ENCODE measurements at places on chromosomes 4 and X. TPM values are rescaled to one million over a fixed set of nuclear protein-coding genes. Genes with fewer than 3 reads are reported as not detected.
A peak's percentile ranks its signal among the peaks of the same experiment; 100 is the strongest.

- DNase-seq = no peak
Observed at GRCh38 chr4:157514711-157515110, 294.2 kb downstream of the GRIA2 start.

GRCh38 chr4:36386691-36387090, 105.3 kb downstream of the DTHD1 start:
- DNase-seq = no peak

GRCh38 chr4:145042601-145043285, 55.3 kb downstream of the ANAPC10 start:
- DNase-seq = no peak

DNA sequence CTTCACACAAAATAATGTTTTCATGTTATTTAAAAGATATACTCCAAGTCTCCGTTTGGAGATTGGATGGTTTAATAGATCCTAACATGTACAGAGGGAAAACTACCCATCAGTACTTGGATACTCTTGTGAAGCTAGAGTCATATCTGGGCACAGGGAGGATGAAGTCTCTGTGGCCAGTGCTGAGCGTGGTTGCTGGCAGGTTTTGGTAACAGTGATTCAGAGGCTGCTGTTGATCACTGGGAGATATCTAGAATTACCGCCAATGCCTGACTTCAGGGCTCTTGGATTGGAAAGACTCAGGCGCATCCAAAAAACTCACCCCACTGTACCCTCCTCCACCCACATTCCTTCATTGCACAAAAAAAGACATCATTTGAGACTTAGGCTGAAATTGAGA, 107.2 kb upstream of the PGRMC2 start:
- DNase-seq = no peak

- DNase-seq = peak; percentile 33
Observed at GRCh38 chrX:134173541-134174272, 63.3 kb upstream of the CCDC160 start.

DNA sequence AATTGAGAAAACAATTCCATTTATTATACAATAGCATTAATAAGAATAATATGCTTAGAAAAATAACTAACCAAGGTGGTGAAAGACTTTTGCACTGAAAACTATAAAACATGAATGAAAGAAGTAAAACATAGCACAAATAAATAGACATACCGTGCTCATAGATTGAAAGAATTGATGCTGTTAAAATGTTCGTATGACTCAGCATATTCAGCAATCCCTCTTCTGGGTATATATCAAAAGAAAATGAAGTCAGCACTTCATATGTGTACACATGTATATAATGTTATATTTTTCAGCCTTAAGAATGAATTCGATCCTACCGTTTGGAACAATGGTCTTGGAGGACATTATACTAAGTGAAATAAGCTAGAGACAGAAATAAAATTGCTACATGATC, 716.3 kb downstream of the GLUD2 start:
- DNase-seq = no peak

- DNase-seq = no peak
Observed at GRCh38 chr4:108889696-108890483, 127.0 kb upstream of the ETNPPL start.

DNA sequence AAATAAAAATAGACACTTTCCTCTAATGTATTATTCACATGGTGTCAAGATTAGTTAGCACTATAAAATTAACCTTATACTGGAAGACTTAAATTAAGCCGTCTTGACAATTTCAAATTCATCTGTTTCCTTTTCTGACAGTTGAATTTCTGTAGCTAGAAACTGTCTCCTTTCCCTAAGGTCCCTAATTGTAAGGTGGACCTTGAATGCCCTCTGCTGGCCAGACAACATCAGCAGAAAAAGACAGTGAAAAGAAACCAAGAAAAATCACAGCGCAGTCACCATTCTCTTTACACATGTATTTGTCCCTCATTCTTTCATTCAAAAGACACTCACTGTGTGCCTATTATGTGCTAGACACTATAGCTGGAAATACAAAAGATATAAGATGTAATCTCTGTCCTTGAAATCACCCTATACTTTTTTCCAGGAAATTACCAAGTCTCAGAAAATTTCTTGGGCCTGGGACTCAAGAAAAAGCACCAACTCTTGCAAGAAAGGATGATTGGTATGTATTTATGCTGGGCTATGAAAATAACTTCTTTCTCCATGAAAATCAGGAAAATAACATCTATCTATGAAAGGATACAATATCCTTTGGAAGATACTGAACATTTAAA, 32.7 kb upstream of the AMBN start:
- peak; percentile 10 for DNase-seq

GRCh38 chr4:2296631-2297601, 35.0 kb upstream of the MXD4 start:
- DNase-seq = no peak

GRCh38 chrX:41189156-41189555, 103.9 kb downstream of the USP9X start:
- DNase-seq = no peak

GRCh38 chr4:36242629-36243354, 1.5 kb downstream of the ARAP2 start:
- DNase-seq = no peak

- DNase-seq = no peak
Observed at GRCh38 chrX:152901816-152902501, 4.1 kb downstream of the ZNF185 start.

GRCh38 chr4:25165916-25166315, 5.7 kb upstream of the SEPSECS start:
- DNase-seq = no peak

- no peak for DNase-seq
Observed at GRCh38 chr4:186189656-186190055, 1.7 kb upstream of the CYP4V2 start.

GRCh38 chr4:48343035-48343434, 1.7 kb downstream of the SLAIN2 start:
- DNase-seq = no peak

GRCh38 chrX:791479-792034, 161.0 kb downstream of the SHOX start:
- DNase-seq = no peak

DNA sequence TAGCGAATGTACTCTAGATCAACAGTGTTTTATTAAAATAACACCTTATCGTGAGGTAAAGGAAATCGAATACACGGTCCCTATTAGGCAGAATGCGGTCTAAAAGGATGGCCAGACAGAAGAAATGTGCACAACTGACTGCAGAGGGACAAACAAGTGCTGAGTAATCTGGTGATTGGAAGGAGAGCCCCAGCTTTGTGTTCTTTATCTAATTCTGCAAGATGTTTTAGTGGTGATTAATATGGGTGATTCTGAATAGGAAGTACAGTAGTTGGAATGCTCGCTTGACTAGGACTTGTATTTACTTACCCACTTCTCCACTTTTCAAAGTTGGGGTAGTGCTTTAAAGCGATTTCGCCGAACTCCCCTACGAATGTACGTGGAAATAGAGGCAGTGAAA, 1.2 kb downstream of the WDR44 start:
- DNase-seq = no peak

GRCh38 chr4:87057835-87058355, 123.1 kb downstream of the AFF1 start:
- no peak for DNase-seq

DNA sequence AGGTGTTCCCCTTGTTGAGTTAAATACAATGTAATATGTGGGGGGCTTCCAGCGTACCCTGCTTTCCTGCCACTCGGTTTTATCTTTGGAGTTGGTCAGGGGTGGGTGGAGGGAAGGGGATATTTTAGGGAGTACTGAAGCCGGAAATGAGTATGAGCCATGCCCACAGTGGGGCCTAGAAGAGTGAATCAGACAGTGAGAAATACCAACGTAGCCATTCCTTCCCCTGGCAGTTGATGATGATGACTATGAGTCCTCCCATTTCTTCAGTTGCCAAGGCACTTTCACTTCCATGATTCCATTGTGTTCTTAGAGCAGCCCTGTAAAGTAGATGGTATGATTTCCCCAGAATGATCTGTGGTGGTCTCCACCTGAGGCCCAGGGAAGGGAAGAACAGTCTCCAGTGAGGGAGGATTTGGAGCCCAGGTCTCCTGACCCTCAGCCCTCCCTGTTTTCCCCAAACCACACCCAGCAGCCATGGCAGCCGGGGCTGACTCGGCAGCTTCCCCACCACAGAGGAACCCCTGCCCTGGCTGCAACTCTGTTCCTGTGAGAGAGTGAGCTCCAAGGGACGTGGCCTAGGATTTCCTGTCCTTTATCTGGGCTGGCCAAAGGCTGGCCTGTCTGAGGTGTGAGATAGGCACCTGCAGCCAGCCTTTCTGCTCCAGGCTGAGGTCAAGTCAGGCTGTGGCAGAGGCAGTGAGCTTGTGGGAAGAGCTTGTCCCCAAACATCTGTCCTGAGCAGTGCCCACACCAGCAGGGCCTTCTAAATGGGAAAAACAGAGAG, 52.7 kb downstream of the STARD8 start:
- no peak for DNase-seq

DNA sequence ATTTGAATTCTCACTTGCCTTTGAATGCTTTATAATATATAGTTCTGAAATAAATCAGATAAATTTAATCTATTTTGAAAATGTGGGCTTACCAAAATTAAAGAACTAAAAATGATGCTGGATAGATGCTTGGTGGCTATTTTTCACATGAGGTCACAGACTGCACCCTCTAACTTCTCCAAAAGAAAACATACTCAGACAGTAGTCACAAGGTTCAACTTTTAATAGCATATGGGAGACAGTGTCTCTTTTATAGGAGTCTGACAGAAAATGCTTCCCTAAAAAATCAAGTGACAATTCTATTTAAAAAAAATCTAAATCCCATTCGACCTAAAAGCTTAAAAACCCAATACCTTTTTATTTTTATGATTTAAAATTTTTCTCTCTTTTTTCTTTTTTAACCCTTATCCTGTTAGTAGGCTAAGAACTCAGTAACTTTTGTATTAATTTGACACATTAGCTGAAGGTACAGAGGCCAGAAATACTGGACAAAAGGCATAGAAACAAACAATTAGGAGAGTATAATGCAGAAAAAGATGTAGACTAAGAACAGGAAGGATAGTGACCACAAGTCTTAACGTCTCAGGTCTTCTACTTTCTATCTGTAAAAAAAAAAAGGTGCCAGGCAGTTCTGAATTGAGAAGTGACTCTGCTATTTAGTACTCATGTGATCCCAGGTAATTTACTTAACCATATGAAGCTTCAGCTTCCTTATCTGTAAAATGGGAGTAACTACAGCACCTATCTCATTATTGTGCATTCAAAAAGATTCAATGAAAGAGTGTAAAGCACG, 7.6 kb downstream of the TIGD4 start:
- DNase-seq = no peak

- no peak for DNase-seq
Observed at GRCh38 chr4:76420188-76420761, 666 bp downstream of the CCDC158 start.

DNA sequence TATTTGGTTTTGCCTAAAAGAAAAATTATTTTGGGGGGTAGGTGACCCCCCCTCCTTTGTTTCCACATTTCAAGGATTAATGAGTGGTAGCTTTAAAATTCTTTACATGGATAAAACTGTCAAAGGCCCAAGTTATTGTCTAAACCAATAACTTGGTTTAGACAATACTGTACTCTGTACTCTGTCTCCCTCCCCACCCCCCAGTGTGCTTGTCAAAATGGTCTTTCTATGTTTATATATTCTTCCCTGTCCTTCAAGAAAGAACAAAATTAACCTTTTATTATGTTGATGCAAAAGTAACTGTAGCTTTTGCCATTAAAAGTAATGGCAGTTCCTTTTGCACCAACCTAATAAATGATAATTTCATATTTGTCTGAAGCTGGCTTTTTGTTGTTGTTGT, 9.5 kb upstream of the RGN start:
- no peak for DNase-seq

The TLR2 gene
- polyA plus RNA-seq = 3.1 TPM

The GPC3 gene
- polyA plus RNA-seq = not detected

The HS6ST2 gene
- not detected for polyA plus RNA-seq

The DGAT2L6 gene
- not detected for polyA plus RNA-seq

The FREM3 gene
- polyA plus RNA-seq = not detected

The SPRY1 gene
- 28.8 TPM for polyA plus RNA-seq

The GLRB gene
- polyA plus RNA-seq = not detected

The MSX1 gene
- polyA plus RNA-seq = not detected

The LONRF3 gene
- polyA plus RNA-seq = 0.15 TPM

The RAB39B gene
- 6.4 TPM for polyA plus RNA-seq

The PTPN13 gene
- not detected for polyA plus RNA-seq

All from naive B cell (primary cell).